Fibroblast of skin of abdomen (primary cell): ENCODE measurements at places on chromosomes 12 and 14.
A peak's percentile ranks its signal among the peaks of the same experiment; 100 is the strongest.

GRCh38 chr14:85308531-85309300 lies 221.2 kb upstream of the FLRT2 start:
- DNase-seq, result no peak

DNA sequence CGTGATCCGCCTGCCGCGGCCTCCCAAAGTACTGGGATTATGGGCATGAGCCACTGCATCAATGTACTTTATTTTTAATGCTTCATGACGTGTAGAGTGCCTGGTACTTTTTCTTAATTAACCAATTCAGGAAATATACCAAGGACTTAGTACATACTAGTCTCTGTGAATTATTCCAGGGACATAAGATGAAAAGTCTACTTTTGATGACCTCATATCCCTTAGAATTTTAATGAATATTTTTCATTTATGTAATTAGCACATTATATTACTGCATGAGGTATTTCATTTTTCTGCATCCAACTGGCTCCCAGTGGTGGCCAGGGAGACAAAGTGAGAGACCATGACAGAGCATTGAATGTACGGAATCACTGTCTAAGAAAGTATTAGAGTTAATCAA lies 577.7 kb upstream of the NOVA1 start:
- DNase-seq, result no peak

GRCh38 chr14:54647378-54647777 lies 80.5 kb downstream of the SAMD4A start:
- no peak for DNase-seq

- DNase-seq, result no peak
These were observed 55.3 kb downstream of the PPM1H start for GRCh38 chr12:62879691-62880090.

DNA sequence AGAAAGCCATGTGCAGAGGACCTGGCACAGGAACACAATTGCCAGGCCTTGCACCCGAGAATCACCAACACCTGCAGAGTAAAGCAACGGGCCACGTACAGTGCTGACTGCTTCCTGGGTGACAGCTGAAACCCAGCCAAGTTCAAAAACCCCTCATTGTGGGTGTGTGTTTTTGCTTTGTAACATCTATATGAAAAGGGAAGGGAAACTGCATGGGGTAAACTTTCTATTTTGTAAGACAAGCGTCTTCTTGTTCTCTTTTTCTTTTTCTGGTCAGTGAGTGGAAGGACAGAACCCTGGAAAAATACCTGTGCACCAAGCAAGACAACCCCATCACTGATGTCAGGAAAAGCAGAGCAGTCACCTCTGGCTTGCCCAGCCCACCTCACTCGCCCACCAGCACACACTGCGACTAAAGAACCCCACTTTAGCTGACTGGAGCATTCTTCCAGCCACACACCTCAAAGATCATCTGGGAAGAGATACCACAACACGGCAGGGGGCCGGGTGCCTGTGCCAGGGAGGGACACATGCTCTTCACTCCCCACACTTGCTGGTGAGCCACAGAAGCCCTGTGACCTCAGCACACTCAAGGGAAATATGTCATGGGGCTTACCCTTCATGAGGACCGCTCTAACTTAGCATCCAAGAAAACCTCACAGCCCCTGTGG lies 172.3 kb downstream of the NDUFA12 start:
- no peak for DNase-seq

GRCh38 chr14:77543240-77543551 lies 44.6 kb upstream of the ISM2 start:
- DNase-seq, result no peak

- no peak for DNase-seq
These were observed 101.4 kb downstream of the KSR2 start for GRCh38 chr12:117867348-117867747.

DNA sequence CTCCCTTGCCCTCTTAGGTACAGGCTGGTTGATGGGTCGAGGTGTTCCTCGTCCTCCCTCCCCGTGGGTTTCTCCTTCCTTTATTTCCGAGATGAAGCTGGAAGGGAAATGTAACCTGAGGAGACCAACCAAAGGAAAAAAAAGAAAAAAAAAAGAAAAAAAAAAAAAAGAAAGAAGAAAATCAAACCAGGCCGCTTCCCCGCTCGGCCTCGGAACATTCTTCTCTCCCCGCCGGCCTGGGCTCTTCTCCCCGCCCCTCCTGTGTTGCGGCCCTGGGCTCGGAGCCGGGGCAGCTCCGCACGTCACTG lies 1.6 kb upstream of the NFATC4 start:
- DNase-seq, result no peak

GRCh38 chr12:107684990-107685359 lies 624 bp upstream of the PWP1 start:
- peak; percentile 16 for DNase-seq

GRCh38 chr14:71932229-71932981 lies at the start of gene RGS6:
Gene RGS6 (plus strand): TSS chr14:71932429.
- peak; percentile 1 for DNase-seq

- DNase-seq, result no peak
These were observed 173.5 kb upstream of the DYRK2 start for GRCh38 chr12:67474934-67475620.

- no peak for DNase-seq
These were observed 97.7 kb downstream of the TPH2 start for GRCh38 chr12:72036393-72036792.
